Left forelimb (tissue), 1 donor: ENCODE measurements at places on chromosomes 4 and X.
A peak's percentile ranks its signal among the peaks of the same experiment; 100 is the strongest.

DNA sequence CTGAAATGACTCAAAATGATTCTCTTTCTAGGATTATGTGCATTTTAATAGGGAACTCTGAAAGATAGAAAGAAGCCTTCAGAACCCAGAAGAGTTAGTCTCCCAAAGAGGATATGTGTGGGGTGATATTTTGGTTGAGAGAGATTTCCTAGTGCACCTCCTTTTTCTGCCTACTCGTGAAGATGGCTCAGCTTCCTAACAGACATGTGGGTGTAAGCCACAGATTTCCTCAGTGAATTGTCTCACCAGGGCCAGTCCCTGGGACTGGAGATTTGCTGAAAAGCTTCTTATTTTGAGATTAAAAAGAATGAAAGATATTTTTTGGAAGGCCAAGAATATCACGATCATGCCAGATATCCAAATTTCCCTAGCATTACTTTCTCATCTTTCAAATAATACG, 42.8 kb downstream of the MAGEB17 start:
- DNase-seq = no peak

DNA sequence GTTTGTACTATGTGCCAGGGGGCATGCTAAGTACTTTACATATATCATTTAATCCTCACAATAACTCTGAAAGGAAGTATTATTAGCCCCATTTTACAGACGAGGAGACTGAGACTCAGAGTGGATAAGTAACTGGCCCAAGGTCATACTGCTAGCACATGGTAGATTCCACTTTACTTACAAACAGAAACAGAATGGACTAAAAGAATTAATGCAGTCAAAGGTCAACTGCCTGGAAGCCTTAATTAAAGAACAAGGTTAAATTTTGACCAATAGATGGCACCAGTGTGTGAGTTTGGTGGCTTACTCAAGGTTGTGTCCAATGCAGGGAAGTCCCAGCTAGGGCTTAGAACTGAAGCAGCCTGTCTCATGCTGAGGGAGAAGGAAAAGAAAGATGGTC, 4.7 kb downstream of the RIPPLY1 start:
- DNase-seq = no peak

DNA sequence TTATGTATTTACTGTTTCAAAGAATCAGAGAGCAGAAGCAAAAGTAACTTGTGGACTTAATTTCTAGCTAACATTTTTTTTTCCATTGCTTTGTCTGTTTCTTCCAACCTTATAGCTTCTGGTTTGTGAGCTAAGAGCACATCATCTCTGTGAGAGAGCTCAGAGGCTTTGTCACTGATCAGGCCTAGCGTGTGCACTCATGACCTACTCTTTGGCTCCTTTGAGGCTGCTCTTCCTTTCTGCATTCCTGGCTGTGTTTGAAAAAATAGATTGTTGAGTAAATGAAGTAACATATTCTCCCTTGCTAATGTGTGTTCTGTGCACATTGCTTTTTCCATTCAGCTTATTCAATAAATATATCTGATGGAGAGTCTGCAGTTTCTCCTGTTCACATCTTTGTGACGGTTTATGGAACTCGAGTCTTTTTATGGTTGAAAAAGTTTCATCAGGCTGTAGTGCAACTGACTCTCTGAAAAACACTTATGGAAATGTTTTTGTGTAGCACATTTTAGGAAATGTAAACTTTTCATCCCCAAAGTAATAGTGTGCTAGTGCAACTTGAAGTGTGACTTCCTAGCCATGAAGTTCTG, 133.0 kb downstream of the RAPGEF2 start:
- DNase-seq = no peak

DNA sequence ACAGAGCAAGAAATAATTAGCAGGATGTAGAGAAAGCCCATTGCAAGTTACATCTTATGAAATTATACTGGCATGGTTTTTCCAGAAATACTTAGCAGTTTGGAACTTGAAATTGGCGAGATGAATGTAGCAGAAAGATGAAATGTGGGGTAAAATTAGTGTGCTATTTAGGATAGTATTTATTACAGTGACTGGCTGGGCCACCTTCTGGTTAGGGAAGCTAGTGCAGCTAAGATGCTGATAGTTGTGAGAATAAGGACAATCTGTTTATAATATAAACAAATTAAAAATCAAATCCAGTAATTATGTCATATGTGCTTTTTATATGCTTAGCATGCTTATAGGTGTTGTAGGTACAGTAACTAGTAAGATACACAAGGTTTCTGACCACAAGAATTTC, 74.8 kb downstream of the IL15 start:
- DNase-seq = no peak

DNA sequence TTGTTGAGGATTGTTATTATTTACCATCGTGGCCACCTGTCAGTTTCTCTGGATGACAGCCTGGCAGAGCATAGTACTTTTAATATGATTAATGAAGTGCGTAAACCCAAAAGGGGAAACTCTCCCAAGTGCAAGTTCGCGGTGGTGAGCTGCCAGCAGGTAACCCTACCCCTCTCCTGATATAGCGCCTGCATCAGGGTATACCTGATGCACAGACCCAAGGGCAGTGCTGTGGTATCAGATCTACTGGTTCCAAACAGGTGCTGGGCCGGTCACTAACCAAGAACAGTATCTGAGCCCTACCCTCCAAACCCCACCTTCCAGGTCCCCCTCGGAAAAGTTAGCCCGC, 1.6 kb downstream of the RNF150 start:
- DNase-seq = no peak

DNA sequence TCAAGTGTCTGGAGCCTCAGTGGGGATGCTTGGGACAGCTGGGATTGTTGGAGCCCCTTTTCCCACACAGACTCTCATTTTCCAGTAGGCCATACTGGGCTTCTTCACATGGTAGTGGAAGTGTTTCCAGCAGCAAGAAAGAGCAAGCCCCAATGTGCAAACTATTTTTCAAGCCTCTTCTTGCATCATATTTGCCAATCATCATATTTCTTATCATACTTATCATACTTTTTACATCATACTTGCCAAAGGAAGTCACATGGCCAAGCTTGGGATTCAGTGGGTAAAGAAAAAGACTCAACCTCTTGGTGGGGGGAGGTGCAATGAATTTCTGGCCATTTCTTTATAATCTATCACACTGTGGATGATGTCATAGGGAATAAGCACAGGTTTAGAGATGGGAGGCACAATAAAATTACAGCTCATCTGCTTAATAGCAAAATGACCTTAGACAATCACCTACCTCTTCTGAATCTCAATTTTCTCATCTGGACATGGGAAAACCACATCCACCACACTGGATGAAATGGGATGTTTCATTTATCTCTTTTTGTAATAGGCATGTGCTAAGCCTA, 174.2 kb downstream of the MID1IP1 start:
- DNase-seq = no peak

DNA sequence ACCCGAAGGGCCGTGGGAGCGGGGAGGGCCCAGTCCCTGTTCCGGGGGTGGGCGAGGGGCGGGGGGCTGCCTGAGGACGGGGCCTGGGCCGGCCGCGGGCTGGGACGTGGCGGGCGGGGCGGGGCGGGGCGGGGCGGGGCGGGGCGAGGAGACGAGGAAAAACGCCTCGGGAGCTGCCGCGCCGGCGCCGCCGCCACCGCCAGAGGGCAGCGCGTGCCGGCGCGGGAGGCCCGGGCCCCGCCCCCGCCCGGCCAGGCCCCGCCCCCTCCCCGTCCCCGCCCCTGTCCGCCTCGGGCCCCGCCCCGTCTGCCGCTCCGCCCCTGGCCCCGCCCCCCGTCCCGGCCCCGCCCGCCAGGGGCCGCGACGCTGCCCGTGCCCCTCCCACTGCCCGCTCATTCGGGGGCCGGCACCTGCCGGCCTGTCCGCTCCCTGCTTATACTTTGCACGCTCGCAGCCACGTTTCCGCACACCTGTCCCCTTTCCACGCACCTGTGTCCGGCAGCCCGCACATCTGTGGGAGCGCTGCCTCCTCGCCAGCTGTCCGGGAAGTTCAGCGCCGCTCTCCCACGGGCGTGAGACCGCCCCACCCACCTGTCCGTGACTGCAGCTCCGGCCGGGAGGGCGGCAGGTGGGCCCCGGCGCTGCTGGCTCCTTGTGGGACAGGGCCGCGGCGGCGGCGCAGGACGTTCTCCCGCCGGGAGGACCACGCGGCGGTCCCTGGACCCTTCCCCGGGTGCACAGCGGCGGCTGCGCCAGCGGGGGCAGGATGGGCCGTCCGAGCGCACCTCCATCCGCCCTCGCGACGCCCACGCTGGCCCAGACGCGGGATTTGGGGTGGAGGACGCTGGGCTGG, 1.7 kb upstream of the FGFRL1 start:
- DNase-seq = peak; percentile 86

DNA sequence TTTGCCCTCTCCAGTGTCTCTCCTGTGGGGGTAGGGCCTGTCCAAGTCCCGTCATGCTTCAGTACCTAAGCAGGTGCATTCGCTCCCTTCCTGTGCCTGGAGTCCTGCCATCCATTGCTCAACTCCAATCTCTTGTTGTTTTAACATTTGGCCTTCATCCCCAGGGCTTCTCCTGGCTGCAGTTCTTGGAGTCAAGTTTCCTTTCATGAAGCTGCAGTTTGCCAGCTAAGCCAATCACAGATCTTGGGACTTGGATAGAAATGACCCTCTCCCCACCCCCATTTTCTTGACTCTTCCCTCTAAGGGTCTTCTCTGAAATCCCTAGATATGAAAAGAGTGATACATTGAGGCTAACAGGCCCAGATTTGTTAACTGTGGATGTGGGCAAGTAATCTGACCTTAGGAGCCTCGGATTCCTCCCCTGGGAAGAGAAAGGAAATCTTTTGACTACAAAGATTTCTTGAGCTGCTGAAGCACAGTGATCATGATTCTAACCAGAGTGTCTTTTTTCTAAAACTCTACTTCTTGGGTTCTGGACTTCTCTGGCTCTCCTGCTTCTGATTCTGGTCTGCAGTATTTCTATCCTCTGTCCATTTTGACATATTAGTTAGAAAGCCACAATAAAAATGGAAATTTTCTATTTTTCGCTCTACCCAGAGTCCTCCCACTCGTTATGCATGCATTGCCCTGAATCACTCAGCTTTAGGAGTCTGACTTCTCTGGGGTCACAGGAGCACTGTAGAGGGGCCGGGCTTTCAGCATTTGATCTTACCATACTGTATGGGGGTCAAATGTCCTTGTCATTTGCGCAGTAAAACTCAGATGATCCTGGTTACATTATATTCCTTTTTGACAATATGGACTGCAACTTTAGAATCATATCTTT, 61.0 kb downstream of the CHRNA9 start:
- no peak for DNase-seq

DNA sequence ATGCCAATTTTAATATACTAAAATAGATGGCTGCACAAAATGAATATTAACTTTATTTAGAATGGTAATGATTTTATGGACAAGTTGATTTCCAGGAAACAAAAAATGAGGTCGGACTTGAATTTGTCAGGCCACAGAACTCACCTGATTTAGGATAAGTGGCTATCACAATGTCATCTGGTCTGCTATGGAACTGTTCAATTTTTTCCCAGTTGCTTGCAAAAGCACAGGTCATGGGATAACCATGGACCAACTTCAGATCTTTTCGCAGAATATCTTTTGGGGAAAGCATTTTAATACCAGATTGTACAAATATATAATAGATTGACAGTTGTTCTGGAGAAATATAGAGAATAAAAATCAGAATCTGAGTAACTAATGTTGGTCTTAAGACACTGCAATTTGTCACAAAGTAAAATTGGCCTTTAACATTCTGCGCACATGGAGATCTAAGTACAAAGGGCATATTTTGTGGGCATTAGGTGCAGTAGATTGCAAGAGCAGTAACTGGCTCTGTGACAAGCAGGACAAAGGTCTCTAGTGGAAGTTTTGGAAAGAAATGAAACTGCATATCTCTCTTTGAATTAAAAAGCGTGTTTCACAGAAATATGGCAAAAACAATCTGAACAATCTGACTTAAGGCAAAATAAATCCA, 5.4 kb downstream of the SULT1B1 start:
- no peak for DNase-seq

DNA sequence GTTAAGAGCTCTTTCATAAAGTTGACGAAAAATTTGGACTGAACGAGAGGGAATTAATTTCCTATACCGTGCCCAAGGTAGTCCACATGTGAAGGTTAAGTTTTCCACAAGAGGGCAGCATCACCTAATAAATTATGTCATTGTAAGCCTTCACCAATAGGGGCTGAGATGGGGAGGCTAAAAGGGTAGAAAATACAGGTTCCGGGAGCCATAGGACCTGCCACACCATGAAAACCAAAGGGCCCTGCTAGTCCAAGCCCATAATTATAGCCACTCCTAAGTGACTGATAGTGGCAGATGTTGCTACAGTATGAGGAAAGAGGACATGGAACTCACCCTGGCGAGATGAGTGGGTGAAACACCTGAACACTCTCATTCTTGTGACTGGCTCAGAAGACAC, 122.2 kb downstream of the SHROOM4 start:
- DNase-seq = no peak

- DNase-seq = no peak
Observed at GRCh38 chr4:107449611-107450369, 270.2 kb downstream of the PAPSS1 start.

- DNase-seq = no peak
Observed at GRCh38 chr4:153260553-153261300, 56.5 kb downstream of the TRIM2 start.

- DNase-seq = no peak
Observed at GRCh38 chrX:39895218-39896110, 202.3 kb downstream of the BCOR start.
